ENCODE measurements at places on chromosomes 6 and 20. TPM values are rescaled to one million over a fixed set of nuclear protein-coding genes. Genes with fewer than 3 reads are reported as not detected.

Gene RIPOR3
- 4.1 TPM for total RNA-seq

Gene PERP
- 12.8 TPM for total RNA-seq

Gene CRYBG1
- total RNA-seq = 2.1 TPM

DNA sequence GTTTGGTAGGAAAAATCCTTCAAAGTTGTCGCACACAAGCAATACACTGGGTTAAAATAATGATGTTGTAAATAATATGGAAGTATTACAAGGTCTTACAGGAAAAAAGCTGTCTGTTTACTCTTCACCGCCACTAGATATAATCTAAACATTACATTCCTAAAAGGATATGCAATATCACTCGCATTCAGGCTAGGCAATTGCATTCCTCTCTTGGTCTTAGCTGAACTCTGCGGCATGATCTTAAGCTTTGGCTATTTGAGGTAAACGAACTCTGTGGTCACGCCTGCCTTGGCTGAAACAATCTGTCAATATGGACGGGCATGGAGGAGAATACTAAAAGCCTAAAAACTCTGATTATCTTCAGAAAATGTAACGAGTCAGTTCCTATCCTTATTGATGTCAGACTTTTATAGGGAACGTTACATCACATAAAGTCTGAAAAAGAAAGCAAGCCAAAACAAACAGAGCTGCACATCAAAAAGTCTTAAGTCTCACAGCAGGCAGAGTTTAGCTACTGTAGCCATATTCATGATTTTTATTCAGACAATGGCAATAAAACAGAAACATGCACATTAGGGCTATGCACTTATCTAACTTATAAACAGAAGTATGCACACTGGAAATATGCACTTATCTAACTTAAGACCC, 30.8 kb upstream of the FILIP1 start:
- DNase-seq = peak; percentile 97

Gene MOXD1
- total RNA-seq = 89.8 TPM

Gene ARG1
- total RNA-seq = not detected

DNA sequence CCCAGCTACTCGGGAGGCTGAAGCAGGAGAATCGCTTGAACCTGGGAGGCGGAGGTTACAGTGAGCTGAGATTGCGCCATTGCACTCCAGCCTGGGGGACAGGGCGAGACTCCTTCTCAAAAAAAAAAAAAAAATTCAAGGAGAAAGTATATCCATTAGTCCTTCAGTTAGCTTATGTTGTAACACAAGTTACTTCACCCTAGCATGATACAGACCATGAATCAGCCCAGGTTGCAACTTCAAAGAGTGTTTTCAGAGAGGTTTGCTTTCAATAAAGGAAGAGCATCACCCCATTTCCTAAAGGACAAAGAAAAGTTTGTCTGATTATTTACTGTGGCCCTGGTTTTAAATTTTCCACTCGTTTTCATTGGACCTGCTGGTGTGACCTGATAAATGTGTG, 73.0 kb downstream of the SERAC1 start:
- DNase-seq = no peak

DNA sequence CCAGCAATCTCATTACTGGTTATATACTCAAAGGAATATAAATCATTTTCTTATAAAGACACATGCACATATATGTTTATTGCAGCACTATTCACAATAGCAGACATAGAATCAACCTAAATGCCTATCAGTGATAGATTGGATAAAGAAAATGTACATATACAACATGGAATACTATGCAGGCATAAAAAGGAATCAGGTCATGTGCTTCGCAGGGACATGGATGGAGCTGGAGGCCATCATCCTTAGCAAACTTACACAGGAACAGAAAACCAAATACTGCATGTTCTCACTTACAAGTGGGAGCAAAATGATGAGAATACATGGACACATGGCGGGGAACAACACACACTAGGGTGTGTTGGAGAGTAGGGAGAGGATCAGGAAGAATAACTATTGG, 58.1 kb upstream of the FBXO30 start:
- DNase-seq = no peak

DNA sequence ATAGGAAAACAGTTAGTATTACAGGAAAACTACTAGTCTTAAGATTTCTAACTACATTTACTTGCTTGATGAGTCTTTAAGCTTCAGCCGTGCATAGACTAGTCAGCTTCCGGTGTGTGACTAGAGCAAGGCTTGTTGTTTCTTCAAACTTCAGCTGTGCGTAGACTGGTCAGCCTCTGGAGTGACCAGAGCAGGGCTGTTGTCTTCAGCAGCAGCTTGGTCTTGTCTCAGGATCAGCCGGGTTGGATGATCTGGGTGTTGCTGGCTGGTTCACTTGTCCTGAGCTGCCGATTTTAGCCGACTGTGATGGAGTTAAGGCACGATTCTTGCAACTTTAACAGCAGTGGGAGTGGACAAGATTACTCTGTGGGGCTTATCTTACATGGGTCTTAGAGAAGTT, 44.7 kb downstream of the HLA-C start:
- no peak for DNase-seq

GRCh38 chr6:148367411-148368024, 24.9 kb downstream of the SASH1 start:
- DNase-seq = peak; percentile 75

DNA sequence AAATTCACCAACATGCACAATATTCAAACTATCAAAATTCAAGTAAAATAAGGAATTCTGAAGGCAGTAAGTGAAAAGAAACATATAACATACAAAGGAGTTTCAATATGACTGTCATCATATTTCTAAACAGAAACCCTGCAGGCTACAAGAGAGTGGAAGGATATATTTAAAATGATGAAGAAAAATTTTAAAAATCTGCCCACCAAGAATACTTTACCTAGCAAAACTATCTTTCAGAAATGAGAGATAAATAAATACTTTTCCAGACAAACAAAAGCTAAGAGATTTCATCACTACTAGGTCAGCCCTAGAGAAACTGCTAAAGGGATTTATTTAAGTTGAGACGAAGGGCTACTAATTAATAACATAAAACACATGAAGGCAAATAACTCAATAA, 73.8 kb upstream of the MANEA start:
- DNase-seq = no peak

Gene RRP36
- 72.4 TPM for total RNA-seq

- no peak for DNase-seq
These were observed 61.4 kb downstream of the WDR27 start for GRCh38 chr6:169640351-169640852.

DNA sequence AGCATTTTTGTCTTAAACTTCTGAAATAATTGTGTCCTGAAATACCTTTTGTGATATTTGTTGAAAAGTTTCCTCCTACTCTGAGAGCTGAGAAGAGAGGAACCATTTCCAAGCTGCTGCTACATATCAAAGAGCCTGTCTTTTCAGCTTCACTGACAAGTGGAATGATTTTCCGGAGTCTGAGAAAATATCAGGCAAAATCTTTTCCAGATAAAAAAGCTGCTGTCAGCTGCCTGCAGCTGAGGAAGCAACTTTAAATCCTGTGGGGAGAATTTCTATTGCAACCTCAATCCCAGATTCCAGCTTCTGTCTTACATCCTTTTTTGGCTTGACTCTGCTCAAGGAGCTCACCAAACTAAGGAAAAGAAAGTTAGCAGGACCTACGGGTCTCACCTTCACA, 904.3 kb downstream of the PHF3 start:
- no peak for DNase-seq

Gene MYCT1
- under 0.01 TPM for total RNA-seq

DNA sequence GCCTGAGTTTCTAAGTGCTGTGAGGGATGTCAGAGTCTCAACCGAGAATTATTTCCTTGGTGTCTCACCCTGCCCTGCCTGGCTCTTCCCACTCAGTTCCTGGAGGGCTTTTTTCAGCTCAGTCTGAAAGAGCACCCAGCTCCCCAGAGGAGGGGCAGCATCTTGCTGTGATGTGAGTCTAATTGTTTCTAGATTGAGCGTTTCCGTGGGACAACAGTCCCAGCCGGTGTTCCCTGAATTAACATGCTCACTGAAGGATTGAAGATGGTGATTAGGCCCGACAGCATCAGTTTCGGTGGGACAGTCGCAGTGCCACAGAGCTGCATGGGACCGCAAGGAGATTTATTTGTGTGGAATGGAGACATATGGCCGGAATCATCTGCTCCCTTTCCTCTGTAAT, 587.6 kb downstream of the DHX35 start:
- DNase-seq = no peak

Gene TRERF1
- total RNA-seq = 4.1 TPM

Gene PXDC1
- 52.7 TPM for total RNA-seq

- peak; percentile 39 for DNase-seq
These were observed 5.4 kb upstream of the KCNQ5 start for GRCh38 chr6:72616406-72617015.

GRCh38 chr20:36119537-36119936, 35.0 kb upstream of the EPB41L1 start:
- no peak for DNase-seq

Gene BMP6
- under 0.01 TPM for total RNA-seq

Gene TUBB2B
- 5.1 TPM for total RNA-seq

GRCh38 chr20:9989066-9989724, 45.6 kb upstream of the ANKEF1 start:
- peak; percentile 79 for DNase-seq

Gene SLC4A11
- 0.51 TPM for total RNA-seq

- no peak for DNase-seq
These were observed 131.2 kb upstream of the HDDC2 start for GRCh38 chr6:125432963-125433362.

GRCh38 chr20:12173347-12174012, 255.8 kb downstream of the BTBD3 start:
- no peak for DNase-seq

Gene PI16
- not detected for total RNA-seq

Gene CDSN
- total RNA-seq = not detected

GRCh38 chr6:42147138-42147562, 4.7 kb upstream of the C6orf132 start:
- DNase-seq = no peak

DNA sequence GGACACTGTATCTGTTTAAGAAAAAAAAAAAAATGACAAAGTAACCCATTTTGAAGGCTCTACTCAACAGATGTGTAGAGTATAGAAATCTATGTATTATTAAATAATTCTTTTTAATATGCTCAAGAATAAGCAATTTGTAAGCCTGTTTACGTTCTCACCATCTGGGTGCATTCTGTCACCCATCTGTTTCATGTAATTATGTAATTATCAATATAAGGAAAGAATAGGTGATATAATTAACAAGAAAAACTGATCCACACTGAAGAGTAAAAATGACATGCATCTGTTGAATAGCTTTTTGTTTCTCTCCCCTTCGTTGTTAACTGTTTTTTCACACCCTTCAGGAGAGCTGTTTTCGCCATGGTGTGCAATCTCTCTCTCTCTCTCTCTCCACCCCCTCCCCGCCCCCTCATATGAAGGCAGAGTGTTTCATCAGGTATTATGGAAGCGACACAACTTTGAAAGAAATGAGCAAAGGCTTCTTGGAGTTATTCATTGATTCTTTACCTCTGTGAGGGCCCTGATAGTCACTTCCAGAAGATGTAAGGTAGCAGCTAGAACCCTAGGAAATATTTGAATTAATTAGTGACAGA, 154.3 kb upstream of the INSM1 start:
- DNase-seq = no peak

Gene PRPH2
- 5.1 TPM for total RNA-seq

Gene KCNB1
- total RNA-seq = under 0.01 TPM

GRCh38 chr20:62030834-62031434, 34.7 kb downstream of the TAF4 start:
- no peak for DNase-seq

Gene LAMA5
- 81.6 TPM for total RNA-seq

DNA sequence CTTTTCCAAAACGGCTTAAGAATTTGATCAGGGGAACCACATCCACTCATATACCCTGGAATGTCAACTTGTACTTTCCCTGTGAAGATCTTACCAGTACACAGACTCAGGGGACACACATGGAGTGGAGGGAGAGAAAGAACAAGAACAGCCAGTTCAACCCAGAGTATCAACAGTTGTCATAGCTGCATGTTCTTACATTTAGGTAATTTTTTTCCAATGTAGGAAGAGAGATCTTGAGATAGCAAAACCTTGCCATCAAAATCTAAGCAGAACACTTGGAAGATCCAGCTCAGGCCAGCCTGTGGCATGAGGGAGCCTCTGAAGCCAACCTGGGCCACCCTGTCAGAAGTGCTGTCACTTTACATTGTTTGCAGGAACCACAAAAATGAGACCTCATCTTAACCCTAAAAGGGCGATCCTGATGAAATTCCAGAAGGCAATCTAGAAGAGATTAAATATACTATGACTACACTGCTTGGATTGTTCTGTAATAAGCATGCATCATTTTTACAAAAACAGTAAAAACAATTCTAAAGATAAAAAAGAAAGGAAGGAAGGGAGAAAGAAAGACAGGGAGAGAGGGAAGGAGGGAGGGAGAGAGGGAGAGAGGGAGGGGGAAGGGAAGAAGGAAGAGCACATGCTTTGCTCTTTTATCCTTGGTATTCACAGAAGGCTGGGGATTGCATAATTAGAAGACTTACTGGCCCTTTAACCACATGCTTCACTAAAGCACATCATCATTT, 124.7 kb upstream of the TCF21 start:
- peak; percentile 81 for DNase-seq

Gene ELOVL4
- 4.6 TPM for total RNA-seq

DNA sequence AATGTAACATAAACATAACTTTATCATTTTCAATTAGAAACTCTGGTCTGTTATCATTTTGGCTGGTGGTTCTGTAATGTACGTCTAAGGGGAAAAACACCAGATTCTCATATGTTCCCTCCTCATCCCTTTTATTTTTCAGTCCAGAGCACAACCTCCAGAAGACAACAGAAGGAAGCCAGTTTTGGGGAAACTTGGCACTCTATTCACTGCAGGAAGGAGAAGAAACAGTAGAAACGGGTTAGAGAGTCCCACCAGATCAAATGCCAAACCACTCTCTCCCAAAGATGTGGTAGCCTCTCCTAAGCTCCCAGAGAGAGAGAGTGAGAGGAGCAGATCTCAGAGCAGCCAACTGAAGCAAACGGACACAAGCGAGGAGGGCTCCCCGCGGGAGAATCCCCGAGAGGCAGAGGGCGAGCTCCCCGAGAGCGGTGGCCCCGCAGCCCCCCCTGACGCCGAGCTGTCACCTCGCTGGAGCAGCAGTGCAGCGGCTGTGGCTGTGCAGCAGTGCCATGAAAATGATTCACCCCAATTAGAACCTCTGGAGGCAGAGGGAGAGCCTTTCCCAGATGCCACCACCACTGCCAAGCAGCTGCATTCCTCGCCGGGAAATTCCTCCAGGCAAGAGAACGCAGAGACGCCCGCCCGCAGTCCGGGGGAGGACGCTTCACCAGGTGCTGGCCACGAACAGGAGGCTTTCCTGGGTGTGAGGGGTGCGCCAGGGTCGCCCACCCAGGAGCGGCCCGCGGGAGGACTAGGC, 117.8 kb downstream of the RTN4IP1 start:
- peak; percentile 63 for DNase-seq

Gene OOEP
- total RNA-seq = not detected

Gene FAM217A
- not detected for total RNA-seq

DNA sequence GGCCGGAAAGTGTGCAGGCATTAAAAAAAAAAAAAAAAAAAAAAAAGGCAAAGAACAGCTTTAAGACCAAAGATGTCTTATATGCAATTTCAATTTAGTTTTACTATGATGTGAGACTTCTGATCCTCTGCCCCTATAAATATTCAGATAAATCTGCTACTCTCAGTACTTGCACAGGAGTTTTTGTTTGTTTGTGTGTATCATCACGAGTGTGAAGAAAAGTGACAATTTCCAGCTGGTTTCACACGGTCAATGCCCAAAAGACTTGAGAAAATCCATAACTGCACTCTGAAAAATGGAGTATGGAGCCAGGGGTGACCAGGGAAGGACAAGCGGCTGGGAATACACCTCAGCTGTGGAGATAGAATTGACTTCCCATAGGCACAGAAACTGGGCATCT, 757.7 kb downstream of the C6orf118 start:
- no peak for DNase-seq

Measured in fibroblast of lung (primary cell).